ENCODE measurements at places on chromosomes 2 and 18.

DNA sequence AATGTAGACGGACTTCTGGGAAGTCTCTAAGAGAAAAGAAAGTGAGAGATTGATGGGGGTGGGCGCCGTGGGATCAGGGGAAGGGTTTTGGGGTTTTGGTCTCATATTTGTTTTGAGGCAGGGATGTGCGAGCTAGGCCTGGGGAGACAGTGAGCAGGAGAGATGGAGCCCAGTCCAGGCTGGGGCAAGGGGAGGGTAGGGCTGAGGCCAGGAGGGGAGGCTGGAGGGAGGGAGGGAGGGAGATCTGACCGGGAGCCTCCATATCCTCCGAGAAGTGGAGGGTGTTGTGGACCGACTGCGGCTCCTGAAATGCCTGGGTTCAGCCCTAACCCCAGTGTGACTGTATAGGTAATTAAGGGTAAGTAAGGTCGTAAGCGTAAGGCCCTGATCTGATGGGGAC, 72.8 kb upstream of the ODC1 start:
- peak; percentile 36 for DNase-seq

DNA sequence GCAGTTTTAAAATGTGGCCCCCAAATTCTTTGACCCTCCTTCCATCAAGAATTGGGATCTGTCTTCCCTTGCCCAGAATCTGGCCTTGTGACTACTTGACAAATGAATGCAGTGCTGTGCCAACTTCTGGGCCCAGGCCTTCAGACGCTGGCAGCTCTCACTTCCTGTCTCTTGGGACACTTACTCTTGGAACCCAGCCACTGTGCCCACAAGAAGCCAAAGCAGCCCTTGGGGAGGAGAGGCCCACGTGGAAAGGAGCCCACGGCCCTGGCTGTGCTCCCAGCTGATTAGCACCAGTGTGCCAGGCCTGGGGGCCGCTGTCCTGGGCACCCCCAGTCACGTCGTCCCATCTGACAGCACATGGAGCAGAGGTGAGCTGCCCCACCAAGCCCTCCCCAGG, 56.6 kb downstream of the RPL37A start:
- DNase-seq, result no peak

- no peak for DNase-seq
Observed at GRCh38 chr2:58237741-58238140, 3.4 kb downstream of the FANCL start.

GRCh38 chr2:163773276-163773675, 37.5 kb upstream of the FIGN start:
- no peak for DNase-seq
